Adrenal gland (tissue), 19 donors: ENCODE measurements at places on chromosomes 2 and 18. TPM values are rescaled to one million over a fixed set of nuclear protein-coding genes. Genes with fewer than 3 reads are reported as not detected.

TMEM200C gene
- polyA plus RNA-seq, result 1.6 TPM

IL1RN gene
- 2.6 TPM for polyA plus RNA-seq

TMEM18 gene
- polyA plus RNA-seq, result 52.8 TPM

C2orf66 gene
- 0.57 TPM for polyA plus RNA-seq

SMYD1 gene
- under 0.01 TPM for polyA plus RNA-seq

COBLL1 gene
- 25.8 TPM for polyA plus RNA-seq

DSG4 gene
- not detected for polyA plus RNA-seq

IL1RL1 gene
- 11.5 TPM for polyA plus RNA-seq

AQP4 gene
- polyA plus RNA-seq, result 0.04 TPM
